SK-MEL-5 (cell line): ENCODE measurements at places on chromosomes 12 and 14. TPM values are rescaled to one million over a fixed set of nuclear protein-coding genes. Genes with fewer than 3 reads are reported as not detected.

GRCh38 chr14:77579065-77579464 is 37.4 kb downstream of the SPTLC2 start:
- no peak for DNase-seq

DNA sequence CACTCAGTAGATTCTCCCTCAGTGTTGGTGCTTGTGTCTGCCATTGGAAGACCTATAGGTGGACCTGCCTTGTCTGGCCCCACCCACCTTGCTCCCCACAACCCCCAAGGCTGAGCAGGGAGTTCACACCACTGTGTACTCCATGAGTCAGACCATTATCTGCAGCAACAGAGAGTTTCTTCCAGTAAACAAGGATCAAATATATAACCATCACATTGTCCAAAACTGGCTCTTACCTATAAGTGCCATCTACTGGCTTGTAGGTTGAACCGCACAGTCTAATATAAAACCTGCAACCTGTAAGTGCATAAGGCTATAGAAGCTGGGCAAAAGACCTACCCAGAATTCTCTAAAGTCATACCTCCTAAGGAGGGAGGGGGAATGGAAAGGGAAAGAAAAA is 7.9 kb downstream of the TAS2R13 start:
- peak; percentile 9 for DNase-seq

DNA sequence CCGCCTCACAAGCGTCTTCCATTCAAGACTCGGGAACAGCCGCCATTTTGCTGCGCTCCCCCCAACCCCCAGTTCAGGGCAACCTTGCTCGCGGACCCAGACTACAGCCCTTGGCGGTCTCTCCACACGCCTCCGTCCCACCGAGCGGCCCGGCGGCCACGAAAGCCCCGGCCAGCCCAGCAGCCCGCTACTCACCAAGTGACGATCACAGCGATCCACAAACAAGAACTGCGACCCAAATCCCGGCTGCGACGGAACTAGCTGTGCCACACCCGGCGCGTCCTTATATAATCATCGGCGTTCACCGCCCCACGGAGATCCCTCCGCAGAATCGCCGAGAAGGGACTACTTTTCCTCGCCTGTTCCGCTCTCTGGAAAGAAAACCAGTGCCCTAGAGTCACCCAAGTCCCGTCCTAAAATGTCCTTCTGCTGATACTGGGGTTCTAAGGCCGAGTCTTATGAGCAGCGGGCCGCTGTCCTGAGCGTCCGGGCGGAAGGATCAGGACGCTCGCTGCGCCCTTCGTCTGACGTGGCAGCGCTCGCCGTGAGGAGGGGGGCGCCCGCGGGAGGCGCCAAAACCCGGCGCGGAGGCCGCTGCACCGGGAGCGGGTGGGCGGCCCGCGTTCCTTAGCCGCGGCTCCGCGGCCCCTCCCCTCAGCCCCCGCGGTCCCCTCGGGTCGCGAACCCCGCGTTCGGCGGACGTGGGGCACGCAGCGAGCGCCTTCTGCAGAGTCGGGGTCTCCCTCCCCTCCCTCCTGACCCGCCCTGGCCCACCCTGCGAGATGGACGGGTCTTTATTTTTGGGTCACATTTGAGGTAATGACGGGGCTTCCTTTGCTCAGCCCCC is at the start of gene UBC:
Gene UBC (minus strand): TSS at position 259 of the 847 bp plus-strand sequence. CDS start 879 bp downstream, outside the sequence.
- DNase-seq, result peak; percentile 87

DNA sequence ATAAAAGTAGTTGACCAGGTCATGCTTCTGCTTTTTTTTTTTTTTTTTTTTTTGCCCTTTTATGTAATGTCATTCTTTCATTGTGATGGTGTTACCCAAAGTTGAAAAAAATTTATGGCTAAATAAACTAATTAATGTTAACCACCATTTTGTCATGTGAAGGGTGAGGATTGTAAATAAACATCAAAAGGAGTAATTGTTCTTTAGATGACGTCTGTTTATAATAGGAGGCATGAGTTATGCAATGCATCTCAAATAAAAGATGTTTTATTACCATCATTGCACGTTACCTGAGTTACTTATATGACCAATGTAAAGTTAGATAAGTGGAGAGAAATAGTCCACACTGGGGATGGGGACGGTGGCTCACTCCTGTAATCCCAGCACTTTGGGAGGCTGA is 349.9 kb upstream of the PDE3A start:
- DNase-seq, result no peak

GRCh38 chr14:68405961-68406360 is 386.9 kb downstream of the ZFP36L1 start:
- no peak for DNase-seq

- no peak for DNase-seq
Measured at GRCh38 chr12:57592551-57593165, 1.7 kb downstream of the PIP4K2C start.

DNA sequence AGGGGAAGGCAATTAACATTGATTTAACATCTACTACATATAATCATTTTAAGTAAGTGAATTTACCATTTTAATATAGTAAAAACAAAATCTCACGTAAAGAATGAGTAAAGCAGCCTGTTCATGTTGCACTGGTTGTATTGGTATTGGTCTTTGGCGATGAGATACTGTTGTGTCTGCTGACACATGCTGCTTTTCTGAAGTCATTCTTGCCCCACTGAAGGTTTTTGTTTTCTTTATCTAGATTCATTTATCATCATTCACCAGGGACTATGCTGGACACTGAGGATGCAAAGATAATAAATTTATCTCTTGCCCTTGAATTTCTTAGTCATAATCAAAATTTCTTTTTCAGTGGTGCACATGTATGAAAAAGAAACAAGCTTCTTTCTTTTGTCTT is 246.2 kb upstream of the NPAS3 start:
- DNase-seq, result no peak

DNA sequence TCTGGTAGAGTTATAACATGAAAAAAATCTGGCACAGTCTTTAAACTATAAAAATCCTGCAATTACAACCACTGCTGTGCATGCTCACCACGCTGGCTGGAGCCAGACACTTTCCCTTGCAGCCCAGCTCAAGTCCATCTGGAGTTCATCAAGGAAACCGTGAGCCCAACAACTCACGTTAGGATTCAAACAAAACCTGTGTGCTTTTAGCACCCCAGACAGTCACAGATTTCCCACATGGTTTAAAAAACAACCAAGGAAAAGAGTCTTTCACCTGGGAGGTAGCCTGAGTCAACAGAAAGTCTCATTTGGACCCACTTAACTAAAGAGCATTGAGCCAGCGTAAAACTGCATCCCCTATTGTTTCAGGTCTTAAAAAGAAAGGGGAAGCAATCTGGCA is 4.7 kb downstream of the LRIG3 start:
- DNase-seq, result no peak

DNA sequence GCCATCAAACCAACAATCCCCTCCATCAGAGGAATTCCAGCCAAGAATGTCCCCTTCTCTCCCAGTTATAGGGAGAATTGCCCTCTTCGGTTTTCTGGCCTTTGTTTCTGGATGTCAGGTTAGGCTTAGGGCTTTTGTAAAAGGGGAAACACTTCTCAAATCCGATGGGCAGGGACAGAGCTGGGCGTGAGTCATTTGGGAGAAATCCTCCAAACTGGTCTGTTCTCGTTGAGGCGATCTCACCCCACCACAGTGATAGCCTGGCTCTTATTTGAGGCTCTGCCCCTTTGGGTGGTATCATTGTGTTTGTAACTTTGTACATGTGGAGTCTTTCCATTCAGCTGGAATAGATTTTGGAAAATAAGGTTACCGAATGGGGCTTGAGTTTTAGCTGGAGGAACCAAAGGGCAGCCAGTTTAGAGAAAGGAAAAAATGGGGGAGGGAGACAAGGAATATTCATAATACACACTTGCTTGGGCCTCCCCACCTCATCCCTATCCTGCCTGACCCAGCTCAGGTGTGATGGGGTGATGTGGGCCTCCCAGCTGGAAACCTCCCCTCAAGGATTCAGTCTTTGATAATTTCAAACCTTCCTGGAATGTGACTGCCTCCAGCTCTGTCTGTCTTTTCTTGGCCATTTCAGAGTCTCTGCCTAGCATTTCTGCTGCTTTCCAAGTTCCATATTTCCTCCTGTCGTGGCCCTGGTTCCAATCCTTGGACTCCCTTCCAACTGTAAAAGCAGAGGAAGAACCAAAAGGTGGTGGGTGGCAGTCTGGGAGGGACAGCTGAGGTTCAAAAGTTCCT is 7.5 kb downstream of the HOXC4 start:
- no peak for DNase-seq

- DNase-seq, result no peak
Measured at GRCh38 chr14:99203801-99204200, 68.2 kb downstream of the BCL11B start.

DNA sequence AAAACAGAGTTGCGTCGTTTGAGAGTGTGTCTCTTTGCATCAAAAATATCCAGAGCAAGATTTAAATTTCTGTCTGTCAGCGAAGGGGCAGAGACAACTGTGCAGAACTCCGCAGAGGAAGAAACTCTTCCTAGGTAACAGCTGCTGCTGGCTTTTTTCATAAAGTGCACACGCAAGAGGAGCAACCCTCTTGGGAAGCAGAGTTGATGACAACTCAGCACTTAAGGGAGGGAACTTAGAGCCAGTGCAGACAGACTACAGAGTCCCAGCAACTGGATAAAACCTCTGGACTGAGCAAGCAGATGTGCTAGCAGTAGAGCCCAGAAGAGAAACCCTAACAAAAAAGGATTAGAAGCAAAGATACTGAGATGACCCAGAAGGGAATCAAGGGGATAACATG is 337.1 kb downstream of the PCNX1 start:
- no peak for DNase-seq

- DNase-seq, result peak; percentile 85
Measured at GRCh38 chr14:80658733-80659132, 282.8 kb downstream of the CEP128 start.

- DNase-seq, result no peak
Measured at GRCh38 chr12:50635364-50635763, 128.5 kb upstream of the ATF1 start.

GRCh38 chr12:120350576-120351350 is 18.2 kb downstream of the MSI1 start:
- no peak for DNase-seq

- no peak for DNase-seq
Measured at GRCh38 chr12:32273712-32274111, 125.6 kb upstream of the FGD4 start.

- no peak for DNase-seq
Measured at GRCh38 chr12:115574826-115575225, 702.7 kb downstream of the MED13L start.

GRCh38 chr12:112169966-112170365 is 44.6 kb downstream of the TRAFD1 start:
- DNase-seq, result no peak

- DNase-seq, result peak; percentile 92
Measured at GRCh38 chr12:53538209-53538689, 31.0 kb upstream of the NPFF start.

DNA sequence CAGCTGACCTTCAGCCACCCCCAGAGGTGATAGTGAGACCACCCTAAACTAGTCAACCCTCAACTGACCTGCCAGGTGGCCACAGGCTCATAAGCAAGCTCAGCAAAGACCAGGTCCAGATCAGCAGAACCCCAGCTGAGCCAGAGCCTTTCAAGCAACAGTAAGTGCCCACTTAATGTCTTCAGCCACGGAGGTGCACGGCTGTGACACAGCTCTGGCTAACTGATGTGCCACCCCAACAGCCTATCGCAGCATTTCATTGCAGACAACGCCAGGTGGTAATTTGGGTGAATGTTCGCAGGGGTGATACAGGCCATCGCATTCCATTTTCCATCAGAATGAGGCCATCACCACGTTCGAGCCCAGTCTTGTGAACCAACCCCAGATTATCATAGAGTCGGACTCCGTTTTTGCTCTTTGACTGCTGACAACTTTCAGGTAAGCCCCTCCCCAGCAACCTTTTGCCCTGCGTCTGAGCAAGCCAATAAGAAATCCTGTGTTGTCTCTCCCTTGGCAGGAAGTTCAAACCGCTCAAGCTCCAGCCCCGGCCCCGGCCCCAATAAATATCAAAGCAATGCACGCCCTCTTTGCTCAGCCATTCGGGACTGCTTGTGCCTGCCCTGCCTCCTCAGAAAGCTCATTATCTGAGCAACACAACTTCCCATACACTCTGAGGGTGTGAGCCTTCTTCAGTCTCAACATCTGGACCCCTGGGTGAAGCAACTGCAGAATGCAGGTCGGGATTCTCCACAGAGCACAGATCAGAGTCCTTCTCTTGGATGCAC is 44.4 kb downstream of the JAG2 start:
- DNase-seq, result no peak

- DNase-seq, result no peak
Measured at GRCh38 chr12:105590571-105590970, 260.1 kb downstream of the C12orf75 start.

DNA sequence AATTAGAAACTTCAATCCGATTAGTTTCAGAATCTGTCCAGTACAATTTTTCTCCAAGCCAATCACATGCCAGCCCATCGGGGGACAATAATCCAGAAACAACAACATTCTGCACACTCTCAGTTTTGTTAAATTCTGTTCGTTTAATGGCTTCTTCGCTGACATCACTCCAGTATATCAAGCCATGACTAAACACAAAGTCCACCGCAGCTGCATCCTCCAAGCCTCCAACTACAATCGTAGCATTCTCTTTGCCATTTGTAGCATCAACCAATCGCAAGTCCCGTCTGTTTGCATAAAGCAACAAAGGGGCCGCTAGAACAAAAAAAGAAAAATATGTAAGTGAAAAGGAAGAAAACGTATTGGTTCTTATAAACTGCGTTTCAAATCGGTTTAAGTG is 22.5 kb downstream of the LRP6 start:
- DNase-seq, result peak; percentile 57

GRCh38 chr12:57612711-57613426 is 1.6 kb downstream of the ARHGEF25 start:
- DNase-seq, result no peak

The VRTN gene
- not detected in 2 replicates for total RNA-seq

The OASL gene
- 0.26 and 0.35 TPM in 2 replicates for total RNA-seq

The CABP1 gene
- 1.2 and 2.8 TPM in 2 replicates for total RNA-seq

The CPSF2 gene
- 67.8 and 79.5 TPM in 2 replicates for total RNA-seq

The MOAP1 gene
- total RNA-seq, result 82.9 and 91.5 TPM in 2 replicates

The SLC2A13 gene
- total RNA-seq, result 51.8 and 53.6 TPM in 2 replicates

The SLC17A8 gene
- 0.11 TPM in 1 of 2 replicates, not detected in the other for total RNA-seq

The HRK gene
- 11.1 and 11.9 TPM in 2 replicates for total RNA-seq

The AHNAK2 gene
- total RNA-seq, result 12.3 and 13.3 TPM in 2 replicates

The CCDC196 gene
- not detected in 2 replicates for total RNA-seq

The SIX6 gene
- 0.08 TPM in 1 of 2 replicates, not detected in the other for total RNA-seq
